Osteoblast (primary cell): ENCODE measurements at places on chromosomes 6 and 20. TPM values are rescaled to one million over a fixed set of nuclear protein-coding genes. Genes with fewer than 3 reads are reported as not detected.

INSM1 gene
- total RNA-seq: not detected in 2 replicates

OR10C1 gene
- not detected in 2 replicates for total RNA-seq

PDE7B gene
- total RNA-seq: 25.3 and 33.9 TPM in 2 replicates

HLA-A gene
- 268 and 292 TPM in 2 replicates for total RNA-seq

ID4 gene
- 25.3 and 29.7 TPM in 2 replicates for total RNA-seq

SSR1 gene
- 89.4 and 108 TPM in 2 replicates for total RNA-seq

DNA sequence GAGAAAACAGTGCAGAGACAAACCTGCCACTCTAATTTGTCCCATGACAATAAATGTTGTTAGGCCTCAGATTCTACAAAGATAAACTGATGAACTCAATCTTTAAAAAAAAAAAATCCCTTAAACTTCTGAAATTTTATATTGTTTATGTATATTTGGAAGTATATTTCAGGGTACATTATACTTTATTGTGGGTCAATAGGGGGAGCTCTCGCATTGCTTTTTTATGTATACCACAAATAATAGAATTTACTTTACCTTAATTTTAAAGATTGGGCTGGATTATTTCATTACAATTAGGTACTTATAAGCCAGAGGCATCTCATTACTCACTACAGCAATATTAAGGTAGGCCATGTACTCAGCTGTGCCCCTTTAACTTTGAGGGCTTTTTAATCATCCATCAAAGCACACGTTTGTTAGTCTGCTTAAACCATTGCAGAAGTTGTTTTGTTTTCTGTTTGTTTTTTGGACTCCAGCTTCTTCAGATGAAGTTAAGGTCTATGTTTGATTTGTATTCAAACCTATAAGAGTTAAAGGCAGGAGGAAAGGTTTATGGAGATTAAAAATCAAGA is 56.3 kb upstream of the EYA4 start:
- H3K4me3 ChIP-seq: no peak overlapping the region
- H3K4me1 ChIP-seq: peaks cover 8% of the 10 kb centered on the region
- H3K27ac ChIP-seq: no peak overlapping the region
- no peaks in the 10 kb centered on the region for H3K36me3 ChIP-seq
- DNase-seq: no peak

DNA sequence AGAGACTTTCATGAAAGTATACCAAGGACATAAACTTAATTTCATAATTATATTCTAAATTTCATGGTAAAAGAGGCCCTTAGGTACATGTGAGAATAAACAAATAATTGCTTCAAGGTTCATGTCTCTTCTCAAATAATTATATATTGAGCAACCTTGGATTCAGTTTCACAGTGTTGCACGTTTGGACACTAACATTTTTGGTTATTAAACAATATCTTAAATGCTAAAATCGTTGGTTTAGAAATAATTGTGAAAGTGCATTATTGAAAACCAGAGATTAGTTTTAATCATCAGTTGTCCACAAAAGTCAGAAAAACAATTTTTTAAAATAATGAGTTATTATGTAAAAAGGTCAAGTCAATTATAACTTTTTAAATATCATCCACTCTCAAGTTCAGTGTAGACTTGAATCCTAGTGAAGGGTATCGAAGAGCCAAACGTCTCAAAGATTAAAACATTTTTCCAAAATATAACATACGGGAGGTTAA is 227.1 kb upstream of the DEFB112 start:
- no peak overlapping the region for H3K4me3 ChIP-seq
- H3K36me3 ChIP-seq: no peaks in the 10 kb centered on the region
- no peak for DNase-seq
- no peaks in the 10 kb centered on the region for H3K27me3 ChIP-seq
- no peaks in the 10 kb centered on the region for H3K4me1 ChIP-seq

- H3K36me3 ChIP-seq: no peaks in the 10 kb centered on the region
- no peak for DNase-seq
Observed at GRCh38 chr6:163709693-163710092, 295.2 kb downstream of the QKI start.

DNA sequence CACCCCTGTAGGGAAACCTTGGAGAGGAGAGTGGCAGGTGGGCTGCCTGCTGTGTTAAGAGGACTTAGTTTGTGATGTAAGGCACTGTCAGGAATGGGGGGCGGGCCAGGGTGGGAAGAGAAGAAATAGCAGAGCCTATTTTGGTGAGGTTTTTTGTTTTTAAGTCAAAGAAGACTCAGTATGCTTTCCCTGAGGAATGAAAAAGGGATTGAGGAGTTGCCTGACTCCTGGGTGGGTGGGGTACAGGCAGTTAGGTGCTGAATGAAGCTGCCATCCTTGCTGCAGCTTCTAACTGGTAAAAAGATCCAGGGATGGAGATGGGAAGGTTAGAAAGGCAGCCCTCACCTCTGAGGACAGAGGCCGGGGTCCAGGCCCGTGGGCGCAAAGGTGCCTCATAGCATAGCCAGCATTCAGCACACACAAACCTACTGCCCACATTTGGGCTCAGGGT is 37.9 kb downstream of the PLCG1 start:
- peaks cover 29% of the 10 kb centered on the region for H3K4me1 ChIP-seq
- DNase-seq: no peak

DNA sequence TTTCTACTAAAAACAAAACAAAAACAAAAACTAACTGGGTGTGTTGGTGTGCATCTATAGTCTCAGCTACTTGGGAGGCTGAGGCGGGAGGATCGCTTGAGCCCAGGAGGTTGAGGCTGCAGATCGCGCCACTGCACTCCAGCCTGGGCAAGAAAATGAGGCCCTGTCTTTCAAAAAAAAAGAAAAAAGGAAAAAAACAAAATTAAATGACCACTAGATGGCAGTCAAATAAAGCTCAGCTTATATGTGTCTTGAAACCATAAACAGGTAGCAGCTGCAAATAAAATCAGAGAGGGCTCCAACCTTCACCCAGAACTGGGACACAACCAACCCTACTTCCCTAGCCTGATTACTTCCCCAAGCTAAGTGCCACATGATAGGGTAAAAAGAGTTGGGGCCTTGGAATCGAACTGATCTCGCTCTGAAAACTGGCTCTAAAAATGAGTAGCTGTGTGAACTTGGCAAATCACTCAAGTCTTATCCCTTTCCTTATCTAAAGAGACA is 67.1 kb upstream of the ADGRF4 start:
- H3K36me3 ChIP-seq: no peaks in the 10 kb centered on the region
- peaks cover 5% of the 10 kb centered on the region for H3K27me3 ChIP-seq
- no peak overlapping the region for H3K27ac ChIP-seq
- H3K4me3 ChIP-seq: no peak overlapping the region

DNA sequence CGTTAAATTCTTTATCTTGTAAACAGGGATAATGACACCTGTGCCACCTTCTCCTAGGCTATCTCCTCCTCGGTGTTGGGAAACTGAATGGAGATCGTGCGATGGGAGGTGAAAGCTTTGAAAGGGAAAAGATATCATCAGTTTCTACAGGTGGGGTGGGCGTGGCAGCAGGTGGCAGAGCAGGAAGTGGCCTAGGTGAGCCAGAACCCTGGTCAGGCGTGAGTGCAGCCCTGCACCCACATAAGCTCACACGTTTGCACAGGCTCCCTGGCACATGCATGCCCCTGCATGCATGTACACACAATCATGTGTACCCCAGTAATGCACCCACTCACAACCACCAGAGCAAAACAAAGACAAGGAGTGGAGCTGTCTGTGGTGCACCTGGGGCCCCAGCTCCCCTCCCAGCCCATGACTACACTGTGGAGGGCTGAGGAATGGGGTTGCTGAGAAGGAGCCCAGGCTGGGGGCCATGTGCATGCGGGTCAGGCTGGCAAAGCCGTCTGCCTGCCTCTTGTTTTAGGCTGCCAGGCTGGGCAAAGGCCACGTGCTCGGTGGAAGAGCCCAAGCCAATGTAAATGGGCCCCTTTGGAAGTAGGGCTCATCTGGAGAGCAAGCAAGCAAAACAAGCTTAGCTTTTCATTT is 61.5 kb downstream of the TFAP2C start:
- H3K27me3 ChIP-seq: no peaks in the 10 kb centered on the region
- H3K4me1 ChIP-seq: peaks cover 5% of the 10 kb centered on the region
- no peak overlapping the region for H3K27ac ChIP-seq

DNA sequence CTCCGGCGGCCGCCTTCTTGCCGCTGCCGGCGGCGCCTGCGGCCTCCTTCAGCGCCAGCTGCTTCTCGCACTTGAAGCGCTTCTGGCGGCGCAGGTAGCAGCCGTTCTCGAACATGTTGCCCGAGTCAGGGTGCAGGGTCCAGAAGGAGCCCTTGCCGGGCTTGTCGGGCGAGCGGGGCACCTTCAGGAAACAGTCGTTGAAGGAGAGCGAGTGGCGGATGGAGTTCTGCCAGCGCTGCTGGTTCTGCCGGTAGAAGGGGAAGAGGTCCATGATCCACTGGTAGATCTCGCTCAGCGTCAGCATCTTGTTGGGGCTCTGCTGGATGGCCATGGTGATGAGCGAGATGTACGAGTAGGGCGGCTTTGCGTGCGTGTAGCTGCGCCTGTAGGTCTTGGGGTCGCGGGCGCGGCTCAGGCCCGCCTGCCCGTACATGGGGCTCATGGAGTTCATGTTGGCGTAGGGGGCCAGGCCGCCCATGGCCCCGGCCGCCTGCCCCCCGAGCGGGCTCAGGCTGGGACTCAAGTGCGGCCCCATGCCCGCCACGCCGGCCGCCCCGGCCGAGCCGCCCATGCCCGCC is 1.9 kb downstream of the FOXA2 start:
- DNase-seq: no peak
- no peak overlapping the region for H3K27ac ChIP-seq
- H3K27me3 ChIP-seq: peaks cover 26% of the 10 kb centered on the region

- no peaks in the 10 kb centered on the region for H3K27me3 ChIP-seq
- no peak overlapping the region for H3K4me3 ChIP-seq
- H3K27ac ChIP-seq: no peak overlapping the region
- no peaks in the 10 kb centered on the region for H3K36me3 ChIP-seq
- no peak for DNase-seq
- no peaks in the 10 kb centered on the region for H3K4me1 ChIP-seq
Observed at GRCh38 chr20:58330687-58331086, 21.2 kb downstream of the RAB22A start.

GRCh38 chr20:45067558-45067957 is 33.4 kb downstream of the KCNS1 start:
- no peak for DNase-seq
- no peak overlapping the region for H3K4me3 ChIP-seq
- peak overlapping the region; percentile 43 for H3K27ac ChIP-seq
- no peaks in the 10 kb centered on the region for H3K27me3 ChIP-seq

DNA sequence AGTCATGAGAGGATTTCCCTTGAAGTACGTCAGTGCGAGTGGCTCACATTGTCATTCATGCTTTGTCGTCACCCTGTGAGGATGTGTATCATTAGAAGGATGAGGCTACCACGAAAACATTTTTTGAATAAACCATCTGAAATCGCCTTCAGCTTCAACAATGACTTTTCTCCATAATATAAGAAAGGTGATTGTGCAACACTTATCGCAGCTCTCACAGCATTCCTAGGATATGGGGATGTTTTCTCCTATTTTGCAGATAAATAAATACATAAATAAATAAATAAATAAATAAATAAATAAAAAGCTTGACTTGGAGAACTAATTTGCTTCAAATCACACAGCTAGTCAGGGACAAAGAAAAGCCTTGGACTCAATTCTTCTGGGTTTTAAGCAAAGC is 326.5 kb downstream of the FOXA2 start:
- H3K27ac ChIP-seq: no peak overlapping the region
- DNase-seq: no peak
- H3K4me1 ChIP-seq: no peaks in the 10 kb centered on the region
- H3K36me3 ChIP-seq: no peaks in the 10 kb centered on the region
- no peak overlapping the region for H3K4me3 ChIP-seq
- H3K27me3 ChIP-seq: no peaks in the 10 kb centered on the region

DNA sequence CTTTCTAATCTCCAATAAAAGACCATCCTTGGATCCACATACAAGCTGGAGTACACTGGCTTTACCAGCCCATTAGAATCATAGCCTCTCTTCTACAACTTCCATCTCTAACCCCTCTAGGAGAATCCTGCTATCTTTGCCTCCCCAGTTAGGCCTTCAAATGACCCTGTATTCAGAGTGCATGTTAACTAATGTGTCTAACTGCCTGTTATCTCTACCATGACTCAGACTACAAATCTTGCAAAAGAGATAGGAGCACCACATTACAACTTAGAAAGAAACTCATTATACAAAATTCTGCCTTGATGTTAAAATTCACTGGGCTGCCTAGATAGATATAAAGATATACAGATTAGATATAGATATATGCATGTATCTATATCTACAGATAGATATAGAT is 28.2 kb downstream of the GPR63 start:
- H3K4me3 ChIP-seq: no peak overlapping the region
- H3K4me1 ChIP-seq: no peaks in the 10 kb centered on the region
- H3K27ac ChIP-seq: no peak overlapping the region
- no peaks in the 10 kb centered on the region for H3K36me3 ChIP-seq
- peak; percentile 53 for DNase-seq

- H3K36me3 ChIP-seq: peaks cover 29% of the 10 kb centered on the region
- H3K4me3 ChIP-seq: no peak overlapping the region
- H3K4me1 ChIP-seq: peaks cover 10% of the 10 kb centered on the region
- no peaks in the 10 kb centered on the region for H3K27me3 ChIP-seq
- DNase-seq: no peak
- H3K27ac ChIP-seq: no peak overlapping the region
Observed at GRCh38 chr6:166465003-166465399, 82.3 kb upstream of the MPC1 start.

DNA sequence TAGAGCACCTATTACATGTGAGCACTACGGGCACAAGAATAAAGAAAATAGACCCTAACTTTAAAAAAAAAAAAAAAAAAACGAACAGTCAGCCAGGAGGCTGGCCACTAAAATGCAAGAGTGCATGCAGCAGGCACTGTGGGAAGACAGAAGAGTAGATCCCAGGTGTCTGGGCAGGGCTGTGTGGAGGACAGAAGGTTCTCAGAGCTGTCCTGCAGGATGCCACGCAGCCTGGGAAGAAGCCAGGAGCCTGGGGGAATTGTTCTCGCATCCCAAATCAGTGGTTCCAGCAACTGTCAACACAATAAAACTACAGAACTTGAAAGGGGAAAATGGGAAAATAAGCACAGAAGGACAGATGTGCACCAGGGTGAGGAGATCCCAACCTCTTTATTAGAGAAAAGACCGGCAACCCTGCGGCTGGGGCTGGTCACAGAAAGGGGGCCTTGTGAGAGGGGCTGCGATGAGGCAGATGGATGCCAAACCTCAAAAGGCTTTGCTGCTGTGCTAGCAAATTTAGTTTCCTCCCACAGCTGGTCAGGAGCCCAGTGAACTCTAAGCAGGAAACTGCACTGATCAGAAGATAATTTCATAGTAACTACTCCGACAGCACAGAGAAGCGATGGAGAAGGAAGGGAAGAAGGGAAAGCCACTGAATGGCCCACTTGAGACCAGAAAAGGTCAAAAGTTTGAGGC is 30.9 kb downstream of the MAP3K5 start:
- no peaks in the 10 kb centered on the region for H3K36me3 ChIP-seq
- H3K27ac ChIP-seq: peak overlapping the region; percentile 56
- peak; percentile 74 for DNase-seq
- H3K4me1 ChIP-seq: peaks cover 19% of the 10 kb centered on the region
- H3K27me3 ChIP-seq: no peaks in the 10 kb centered on the region
- H3K4me3 ChIP-seq: peak overlapping the region; percentile 48
